ENCODE measurements at places on chromosomes 11 and 22. TPM values are rescaled to one million over a fixed set of nuclear protein-coding genes. Genes with fewer than 3 reads are reported as not detected.

DNA sequence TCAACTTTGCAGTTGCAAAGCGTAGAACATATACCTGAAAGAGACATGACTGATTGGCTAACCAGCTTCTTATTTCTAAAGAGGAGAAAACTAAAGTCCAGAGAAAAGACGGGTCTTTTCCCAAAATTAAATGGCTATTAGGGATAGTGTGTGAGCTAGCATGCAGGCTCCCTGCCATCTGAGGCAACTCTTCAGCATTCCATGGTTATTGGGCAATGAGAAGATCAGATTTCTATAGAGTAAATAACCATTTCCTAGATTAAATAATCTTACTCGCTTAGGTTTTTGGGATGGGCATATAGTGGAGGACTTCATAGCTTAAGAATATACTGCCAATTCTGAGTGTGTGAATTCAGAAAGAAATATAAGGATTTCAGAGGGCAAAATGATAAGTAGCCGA lies 95.0 kb downstream of the PDHX start:
- no peak for DNase-seq

Gene RTN4RL2
- total RNA-seq, result 3.4 TPM

DNA sequence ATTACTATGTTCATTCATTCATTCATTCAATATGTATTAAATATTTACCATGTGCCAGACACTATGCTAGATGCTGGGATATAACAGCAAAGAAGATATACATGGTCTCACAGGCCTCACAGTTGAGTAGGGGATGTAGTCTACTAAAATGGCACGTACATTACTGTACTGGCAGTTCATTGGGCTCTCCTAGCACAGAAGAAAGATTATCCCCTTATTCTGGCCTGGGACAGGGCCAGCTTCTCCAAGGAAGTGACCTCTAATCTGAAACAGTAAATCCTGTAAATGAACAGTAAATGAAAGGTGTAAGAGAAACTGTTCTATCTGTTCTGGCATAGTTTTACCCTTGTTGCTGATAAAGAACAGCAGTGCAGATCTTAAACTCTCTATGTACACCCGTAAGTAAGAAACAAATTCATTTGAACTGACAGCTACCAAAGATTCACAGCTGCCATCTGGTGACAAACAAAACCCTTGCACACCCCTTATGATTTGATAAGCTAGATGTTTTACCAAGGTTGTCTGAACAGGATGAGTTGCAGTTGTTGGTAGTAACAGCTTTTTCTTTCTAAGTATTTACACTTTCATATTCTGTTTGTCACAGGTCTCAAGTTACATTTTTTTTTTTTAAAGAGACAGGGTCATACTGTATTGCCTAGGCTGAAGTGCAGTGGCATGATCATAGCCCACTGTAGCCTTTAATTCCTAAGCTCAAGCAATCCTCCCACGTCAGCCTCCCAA lies 263.1 kb downstream of the TMEM135 start:
- DNase-seq, result no peak

Gene IL10RA
- not detected for total RNA-seq

Gene LGALS1
- total RNA-seq, result 206 TPM

DNA sequence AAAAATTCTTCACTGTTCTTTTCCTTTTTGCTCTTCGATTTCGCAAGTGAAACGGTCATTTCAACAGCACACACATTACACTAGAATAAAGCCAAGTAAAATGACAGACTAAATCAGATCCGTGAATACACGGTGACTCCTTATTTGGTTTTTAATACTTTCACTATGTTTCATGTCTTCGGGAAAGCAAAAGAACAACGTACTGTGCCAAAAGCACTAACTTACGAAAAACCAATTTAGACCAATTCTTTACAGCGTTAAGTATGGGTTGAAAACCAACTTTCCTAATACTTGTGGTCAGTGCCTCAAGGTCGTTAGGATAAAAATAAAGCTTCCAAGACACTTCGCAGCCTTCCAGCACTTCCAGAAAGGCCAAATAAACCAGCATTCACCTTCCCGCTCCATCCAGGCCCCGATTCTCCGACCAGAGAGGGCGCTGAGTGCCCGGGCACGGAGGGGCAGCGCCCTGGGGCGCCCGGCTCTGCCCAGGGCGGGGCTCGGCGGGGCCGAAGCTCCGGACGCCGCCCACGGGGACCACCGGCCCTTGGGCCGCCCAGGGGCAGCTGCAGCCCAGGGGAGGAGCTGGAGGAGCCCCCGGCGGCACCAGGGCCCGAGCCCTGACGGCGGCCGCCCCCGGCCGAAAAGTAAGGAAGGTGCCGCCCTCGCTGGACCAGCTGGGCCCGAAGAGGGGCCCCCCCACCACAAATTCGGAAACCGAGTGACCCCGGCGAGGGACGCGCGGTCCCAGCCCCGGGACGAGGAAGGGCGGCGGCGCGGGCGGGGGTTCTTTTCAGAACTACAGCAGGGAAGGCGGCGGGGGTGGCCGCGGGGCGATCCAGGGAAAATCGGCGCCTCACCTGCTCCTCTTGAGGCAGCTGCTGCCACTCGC lies 499 bp downstream of the ATL3 start:
- DNase-seq, result peak; percentile 90

Measured in H7 (cell line).